ENCODE measurements at places on chromosomes 7 and 10. TPM values are rescaled to one million over a fixed set of nuclear protein-coding genes. Genes with fewer than 3 reads are reported as not detected.
A peak's percentile ranks its signal among the peaks of the same experiment; 100 is the strongest.

Gene SEC31B
- total RNA-seq: 8.8 TPM

DNA sequence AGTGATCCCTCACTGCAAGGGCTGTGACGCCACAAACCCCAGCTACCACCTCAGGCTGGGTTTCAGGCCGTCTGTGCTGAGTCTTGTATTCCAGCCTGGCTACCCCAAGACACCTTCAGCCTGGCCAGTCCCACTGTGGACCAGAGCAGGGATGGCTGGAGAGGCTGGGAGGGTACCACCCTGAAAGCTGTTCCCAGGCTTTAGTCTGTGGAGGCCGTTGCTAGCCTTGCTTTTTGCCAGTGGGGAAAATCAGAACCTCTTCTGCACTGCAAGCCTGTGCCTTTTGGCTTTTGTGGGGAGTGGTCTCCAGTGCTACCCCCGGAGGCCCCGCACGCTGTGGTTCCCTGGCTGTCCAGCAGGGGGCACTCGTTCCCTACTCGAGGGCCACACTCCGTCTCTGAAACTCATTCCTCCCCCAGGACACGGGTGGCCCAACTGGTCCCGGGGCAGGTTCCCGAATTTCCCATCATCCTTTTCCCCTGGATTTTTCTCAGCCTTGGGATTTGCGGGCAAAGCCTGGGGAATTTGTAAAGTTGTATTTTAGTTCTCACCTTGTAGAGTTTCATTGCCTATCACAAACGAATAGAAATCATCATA, 128.4 kb upstream of the BTBD16 start:
- peak overlapping the region; percentile 84 for H3K27ac ChIP-seq
- peaks cover 34% of the 10 kb centered on the region for H3K36me3 ChIP-seq
- H3K4me1 ChIP-seq: peaks cover 68% of the 10 kb centered on the region
- H3K27me3 ChIP-seq: no peaks in the 10 kb centered on the region

GRCh38 chr7:137900137-137900536, 53.4 kb upstream of the DGKI start:
- peaks cover 89% of the 10 kb centered on the region for H3K36me3 ChIP-seq
- peaks cover 7% of the 10 kb centered on the region for H3K4me1 ChIP-seq
- no peak for DNase-seq
- no peaks in the 10 kb centered on the region for H3K27me3 ChIP-seq

DNA sequence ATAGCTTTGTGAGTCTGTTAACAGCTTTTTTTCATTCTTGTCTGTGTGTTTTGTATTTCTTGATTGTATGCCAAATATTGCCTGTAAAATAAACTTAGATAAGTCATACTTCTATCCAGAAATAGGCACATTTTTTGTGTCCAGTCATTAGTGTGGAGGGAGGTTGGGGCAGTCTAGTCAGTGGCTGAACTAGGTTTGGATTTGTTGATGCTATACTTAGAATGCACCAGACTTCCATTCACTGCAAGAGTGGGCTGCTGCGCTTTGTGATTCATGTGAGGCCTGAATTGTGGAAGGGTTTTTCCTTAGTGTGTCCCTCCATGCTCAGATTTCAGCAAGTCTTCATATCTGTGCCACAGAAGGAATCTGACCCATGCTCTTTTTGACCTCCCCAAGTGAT, 50.0 kb downstream of the TRUB1 start:
- DNase-seq: no peak
- peaks cover 14% of the 10 kb centered on the region for H3K36me3 ChIP-seq
- no peak overlapping the region for H3K4me3 ChIP-seq
- H3K27ac ChIP-seq: no peak overlapping the region
- no peaks in the 10 kb centered on the region for H3K27me3 ChIP-seq
- H3K4me1 ChIP-seq: no peaks in the 10 kb centered on the region

DNA sequence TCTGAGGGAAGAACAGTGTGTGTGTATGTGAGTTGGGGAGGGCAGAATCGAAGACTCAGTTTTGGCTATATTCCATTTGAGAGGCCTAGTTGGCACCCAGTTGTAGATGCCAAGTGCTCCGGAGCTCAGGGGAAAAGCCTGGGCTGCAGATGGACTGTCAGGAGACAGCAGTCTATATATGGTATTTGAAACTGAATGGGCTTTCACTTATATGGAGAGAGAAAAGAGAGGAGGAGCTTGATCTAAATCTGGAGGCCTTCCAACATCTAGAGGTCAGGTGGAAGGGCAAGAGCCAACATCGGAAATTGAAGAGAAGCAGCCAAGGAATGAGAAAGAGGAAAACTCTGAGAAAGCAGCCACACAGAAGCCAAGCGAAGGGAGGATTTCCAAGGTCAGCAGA, 350.8 kb upstream of the BMPER start:
- no peak for DNase-seq
- H3K27me3 ChIP-seq: no peaks in the 10 kb centered on the region
- H3K27ac ChIP-seq: no peak overlapping the region
- H3K36me3 ChIP-seq: no peaks in the 10 kb centered on the region

- H3K27ac ChIP-seq: no peak overlapping the region
- peaks cover 4% of the 10 kb centered on the region for H3K4me1 ChIP-seq
- H3K27me3 ChIP-seq: peaks cover 5% of the 10 kb centered on the region
- DNase-seq: peak; percentile 32
- no peak overlapping the region for H3K4me3 ChIP-seq
Observed at GRCh38 chr10:29317423-29318021, 28.7 kb downstream of the LYZL1 start.

DNA sequence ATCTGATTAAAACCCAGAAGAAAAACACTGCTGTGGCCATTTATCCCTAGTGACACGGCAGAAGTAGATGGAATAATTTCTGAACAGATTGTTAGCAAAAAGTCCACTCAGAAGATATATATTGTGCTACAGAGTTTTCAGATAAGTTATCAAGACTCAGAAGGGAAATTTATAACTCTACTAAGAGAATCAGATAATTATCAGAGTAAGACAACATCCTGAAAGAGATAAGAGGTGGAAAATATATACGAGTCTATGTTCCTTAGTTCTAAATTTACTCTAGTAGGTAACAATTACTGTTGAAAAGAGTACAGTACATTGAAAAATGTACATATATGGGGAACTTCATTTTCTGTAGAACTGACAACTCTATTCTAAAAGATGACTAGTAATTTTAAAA, 176.7 kb downstream of the GNAI1 start:
- no peaks in the 10 kb centered on the region for H3K27me3 ChIP-seq
- no peak for DNase-seq
- H3K4me3 ChIP-seq: no peak overlapping the region
- H3K36me3 ChIP-seq: no peaks in the 10 kb centered on the region
